ENCODE measurements at places on chromosomes 4 and X. TPM values are rescaled to one million over a fixed set of nuclear protein-coding genes. Genes with fewer than 3 reads are reported as not detected.
A peak's percentile ranks its signal among the peaks of the same experiment; 100 is the strongest.

DNA sequence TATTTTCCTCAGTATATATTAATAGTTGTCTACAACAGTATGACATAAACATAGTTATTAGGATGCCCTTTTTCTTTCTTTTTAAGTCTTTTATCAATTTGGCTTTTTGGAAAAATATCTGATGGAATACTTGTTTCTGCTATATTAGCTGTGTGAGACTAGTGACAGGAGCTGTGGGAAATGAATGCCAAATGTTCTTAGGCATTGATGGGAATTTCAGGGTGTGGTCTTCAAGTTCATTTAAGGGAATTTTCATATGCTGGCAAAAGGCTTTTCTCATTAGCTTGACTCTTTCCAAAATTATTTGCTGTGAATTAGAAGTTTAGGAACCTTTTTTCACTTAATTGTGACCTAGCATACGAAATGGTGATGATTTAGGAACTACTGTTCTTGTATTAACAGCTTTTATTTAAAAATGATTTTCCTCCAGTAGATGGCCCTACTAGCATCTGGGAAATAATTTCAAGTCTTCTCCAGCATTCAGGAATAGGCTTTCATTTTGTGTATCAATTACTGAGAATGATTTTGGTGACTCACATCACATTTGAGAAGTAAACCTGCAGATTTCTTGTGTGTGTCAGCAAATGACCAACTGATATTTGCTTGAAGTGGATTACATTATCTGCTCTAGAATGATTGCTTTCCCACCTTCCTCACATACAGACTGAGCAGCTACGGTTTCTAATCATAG, 70.9 kb downstream of the HTT start:
- peaks cover 36% of the 10 kb centered on the region for H3K36me3 ChIP-seq
- H3K27me3 ChIP-seq = no peaks in the 10 kb centered on the region
- H3K27ac ChIP-seq = no peak overlapping the region
- no peak for DNase-seq

- no peak for DNase-seq
- H3K36me3 ChIP-seq = no peaks in the 10 kb centered on the region
- H3K27ac ChIP-seq = no peak overlapping the region
- peaks cover 8% of the 10 kb centered on the region for H3K4me1 ChIP-seq
These were observed 32.0 kb upstream of the ANXA5 start for GRCh38 chr4:121728798-121729226.

TRIM60 gene
- not detected for total RNA-seq

DNA sequence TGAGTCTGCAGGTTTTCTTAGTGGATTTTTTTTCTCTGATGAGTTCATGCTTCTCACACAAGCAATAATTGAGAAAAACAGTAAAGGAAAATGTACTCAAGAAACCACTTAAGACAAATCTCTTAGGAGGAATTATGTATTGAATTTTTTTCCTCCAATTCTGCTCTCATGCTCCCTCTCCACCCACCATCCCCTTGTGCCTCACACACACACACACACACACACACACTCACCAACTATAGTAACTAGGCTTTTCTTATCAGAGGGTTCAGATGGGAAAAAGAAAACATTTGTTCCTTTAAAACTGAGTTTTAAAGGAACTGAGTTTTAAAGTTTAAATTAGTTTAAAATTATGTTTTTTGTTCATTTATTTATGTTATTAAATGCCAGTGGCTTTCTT, 47.0 kb upstream of the ANXA10 start:
- no peak overlapping the region for H3K4me3 ChIP-seq
- DNase-seq = no peak
- no peak overlapping the region for H3K27ac ChIP-seq
- no peaks in the 10 kb centered on the region for H3K27me3 ChIP-seq
- H3K36me3 ChIP-seq = no peaks in the 10 kb centered on the region

- H3K36me3 ChIP-seq = no peaks in the 10 kb centered on the region
- no peak for DNase-seq
- no peak overlapping the region for H3K27ac ChIP-seq
- H3K4me1 ChIP-seq = no peaks in the 10 kb centered on the region
These were observed 94.9 kb upstream of the WDR17 start for GRCh38 chr4:175970724-175971123.

KCNE5 gene
- total RNA-seq = 0.24 TPM

GRCh38 chr4:180532691-180533090, 1710.5 kb upstream of the TENM3 start:
- DNase-seq = no peak
- no peaks in the 10 kb centered on the region for H3K36me3 ChIP-seq
- no peaks in the 10 kb centered on the region for H3K4me1 ChIP-seq
- H3K27me3 ChIP-seq = no peaks in the 10 kb centered on the region
- no peak overlapping the region for H3K27ac ChIP-seq

GAB1 gene
- total RNA-seq = 0.34 TPM

GATA1 gene
- total RNA-seq = not detected

DNA sequence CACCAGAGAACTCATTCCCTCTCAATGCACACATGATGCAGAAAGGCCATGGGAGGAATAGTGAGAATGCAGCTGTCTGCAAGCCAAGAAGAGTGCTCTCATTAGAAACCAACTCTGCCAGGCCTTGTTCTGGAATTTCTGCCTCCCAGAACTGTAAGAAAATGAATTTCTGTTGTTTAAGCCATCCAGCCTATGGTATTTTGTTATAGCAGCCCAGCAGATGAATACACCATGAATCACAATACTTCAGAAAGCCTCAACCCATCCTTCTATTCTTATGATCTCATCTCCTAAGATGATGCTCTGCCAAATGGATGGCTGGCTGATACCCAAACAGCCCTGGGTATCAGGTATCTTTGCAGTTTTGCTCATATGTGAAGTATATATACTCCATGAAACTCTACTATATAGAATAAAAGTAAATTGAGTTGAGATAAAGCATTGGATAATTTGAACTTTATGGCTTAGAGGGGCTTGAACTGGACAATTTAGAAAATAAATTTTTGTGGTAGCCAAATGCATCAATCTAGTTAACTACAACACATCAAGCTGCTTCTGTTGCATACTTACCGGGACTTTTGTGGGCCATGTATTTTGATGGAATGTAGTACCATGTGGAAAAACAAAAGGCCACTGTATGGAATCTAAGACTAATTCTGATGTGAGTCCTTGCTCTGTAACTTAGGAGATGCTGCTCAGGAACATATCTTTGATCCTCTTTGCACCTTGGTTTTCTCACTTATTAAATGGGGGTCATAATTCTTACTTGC, 245.9 kb downstream of the HS3ST1 start:
- no peak for DNase-seq
- H3K27me3 ChIP-seq = no peaks in the 10 kb centered on the region
- H3K36me3 ChIP-seq = no peaks in the 10 kb centered on the region

GRCh38 chr4:53647547-53647946, 56.3 kb upstream of the LNX1 start:
- no peaks in the 10 kb centered on the region for H3K4me1 ChIP-seq
- no peak overlapping the region for H3K4me3 ChIP-seq
- no peaks in the 10 kb centered on the region for H3K36me3 ChIP-seq
- no peak for DNase-seq
- no peak overlapping the region for H3K27ac ChIP-seq

- no peak for DNase-seq
- H3K4me1 ChIP-seq = no peaks in the 10 kb centered on the region
- no peaks in the 10 kb centered on the region for H3K36me3 ChIP-seq
- H3K27me3 ChIP-seq = peaks cover 10% of the 10 kb centered on the region
These were observed 235.3 kb downstream of the TENM3 start for GRCh38 chr4:182478475-182478874.

GRCh38 chr4:175656649-175657048, 155.4 kb downstream of the GPM6A start:
- H3K36me3 ChIP-seq = no peaks in the 10 kb centered on the region
- no peak overlapping the region for H3K27ac ChIP-seq
- no peak overlapping the region for H3K4me3 ChIP-seq

PPEF2 gene
- not detected for total RNA-seq

GRCh38 chr4:47533689-47534347, 48.7 kb downstream of the ATP10D start:
- DNase-seq = peak; percentile 21
- peaks cover 10% of the 10 kb centered on the region for H3K36me3 ChIP-seq
- no peaks in the 10 kb centered on the region for H3K27me3 ChIP-seq
- no peak overlapping the region for H3K27ac ChIP-seq

SPANXB1 gene
- total RNA-seq = not detected

- DNase-seq = no peak
- H3K27ac ChIP-seq = no peak overlapping the region
- peaks cover 2% of the 10 kb centered on the region for H3K36me3 ChIP-seq
- no peaks in the 10 kb centered on the region for H3K4me1 ChIP-seq
- no peaks in the 10 kb centered on the region for H3K27me3 ChIP-seq
These were observed 130.0 kb upstream of the STX18 start for GRCh38 chr4:4671774-4672349.

DNA sequence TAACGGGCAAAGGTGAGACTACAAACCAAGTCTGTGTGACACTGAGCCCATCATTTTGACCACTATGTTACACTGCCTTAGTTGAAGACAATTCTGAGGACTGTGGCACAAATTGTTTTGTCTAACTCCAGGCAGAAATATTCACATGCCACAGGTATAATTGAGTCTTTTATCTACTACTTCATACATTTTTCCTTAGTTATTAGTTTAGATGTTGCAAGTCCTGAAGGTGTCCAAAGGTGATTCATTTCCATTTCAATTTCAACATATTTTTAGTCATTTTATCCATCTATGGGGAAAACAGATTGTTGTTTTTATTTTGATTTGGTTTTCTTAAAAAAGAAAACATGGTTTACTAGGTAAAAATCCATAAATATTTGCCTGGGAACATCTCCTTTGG, 341.7 kb upstream of the SMIM31 start:
- H3K27me3 ChIP-seq = no peaks in the 10 kb centered on the region
- H3K4me3 ChIP-seq = no peak overlapping the region
- no peak for DNase-seq
- no peaks in the 10 kb centered on the region for H3K36me3 ChIP-seq

GRCh38 chrX:70672326-70672725, 227.7 kb downstream of the DLG3 start:
- peaks cover 14% of the 10 kb centered on the region for H3K4me1 ChIP-seq
- H3K4me3 ChIP-seq = no peak overlapping the region
- DNase-seq = no peak
- no peaks in the 10 kb centered on the region for H3K27me3 ChIP-seq
- peak overlapping the region; percentile 13 for H3K27ac ChIP-seq

GRCh38 chr4:109921384-109921808, 8.7 kb downstream of the EGF start:
- no peak overlapping the region for H3K27ac ChIP-seq
- peaks cover 3% of the 10 kb centered on the region for H3K27me3 ChIP-seq
- no peak for DNase-seq
- H3K4me1 ChIP-seq = no peaks in the 10 kb centered on the region

GRCh38 chrX:138885886-138886285, 174.4 kb upstream of the FGF13 start:
- no peak overlapping the region for H3K4me3 ChIP-seq
- H3K4me1 ChIP-seq = no peaks in the 10 kb centered on the region
- H3K36me3 ChIP-seq = no peaks in the 10 kb centered on the region

HDX gene
- total RNA-seq = 1.1 TPM

- no peaks in the 10 kb centered on the region for H3K36me3 ChIP-seq
- no peak overlapping the region for H3K27ac ChIP-seq
- H3K4me1 ChIP-seq = no peaks in the 10 kb centered on the region
- H3K27me3 ChIP-seq = no peaks in the 10 kb centered on the region
- no peak for DNase-seq
These were observed 56.9 kb upstream of the INTU start for GRCh38 chr4:127575888-127576287.

RHOXF1 gene
- not detected for total RNA-seq

GRCh38 chrX:103440621-103441020, 64.3 kb downstream of the BEX3 start:
- no peaks in the 10 kb centered on the region for H3K4me1 ChIP-seq
- no peak overlapping the region for H3K4me3 ChIP-seq
- H3K27me3 ChIP-seq = no peaks in the 10 kb centered on the region
- no peak overlapping the region for H3K27ac ChIP-seq
- no peaks in the 10 kb centered on the region for H3K36me3 ChIP-seq

GRCh38 chr4:181637186-181638105, 605.8 kb upstream of the TENM3 start:
- no peaks in the 10 kb centered on the region for H3K4me1 ChIP-seq
- no peaks in the 10 kb centered on the region for H3K27me3 ChIP-seq
- no peak for DNase-seq
- H3K4me3 ChIP-seq = no peak overlapping the region

BEX1 gene
- 0.45 TPM for total RNA-seq

GRCh38 chrX:103584596-103584995, 719 bp upstream of the TCEAL4 start:
- no peak overlapping the region for H3K27ac ChIP-seq
- H3K27me3 ChIP-seq = peaks cover 1% of the 10 kb centered on the region
- DNase-seq = no peak
- H3K36me3 ChIP-seq = no peaks in the 10 kb centered on the region

ARMCX2 gene
- total RNA-seq = 9.7 TPM

- no peak overlapping the region for H3K27ac ChIP-seq
- H3K36me3 ChIP-seq = no peaks in the 10 kb centered on the region
- no peak overlapping the region for H3K4me3 ChIP-seq
- no peaks in the 10 kb centered on the region for H3K27me3 ChIP-seq
These were observed 200.6 kb downstream of the CHIC2 start for GRCh38 chr4:53863736-53864365.

DNA sequence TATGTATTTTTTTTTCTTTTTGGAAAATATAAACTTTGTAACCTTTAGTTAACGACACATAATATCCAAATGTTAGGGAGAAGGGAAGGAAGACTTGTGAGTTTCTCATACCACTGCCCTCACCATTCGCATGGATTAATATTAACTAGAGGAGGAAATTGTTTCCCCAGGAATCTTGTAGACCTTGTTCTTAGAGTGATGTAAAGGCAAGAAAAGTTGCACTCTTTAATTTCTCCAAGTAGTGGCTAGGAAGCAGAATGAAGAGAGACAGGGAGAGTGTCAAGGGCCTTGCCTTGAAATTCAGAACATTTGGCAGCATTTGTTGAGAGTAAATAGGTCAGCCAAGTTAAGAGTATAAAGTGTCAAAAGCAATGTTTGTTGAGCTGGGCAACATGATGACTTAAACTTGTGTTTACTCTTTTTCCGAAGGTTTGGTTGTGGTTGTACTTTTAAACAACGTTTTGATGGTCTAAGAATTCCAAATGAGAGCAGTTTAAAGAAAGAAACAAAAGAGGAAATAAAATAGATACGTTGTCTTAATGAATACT, 105.7 kb downstream of the TENM3 start:
- no peak overlapping the region for H3K27ac ChIP-seq
- DNase-seq = no peak
- H3K36me3 ChIP-seq = no peaks in the 10 kb centered on the region
- H3K4me3 ChIP-seq = no peak overlapping the region
- H3K4me1 ChIP-seq = no peaks in the 10 kb centered on the region

DNA sequence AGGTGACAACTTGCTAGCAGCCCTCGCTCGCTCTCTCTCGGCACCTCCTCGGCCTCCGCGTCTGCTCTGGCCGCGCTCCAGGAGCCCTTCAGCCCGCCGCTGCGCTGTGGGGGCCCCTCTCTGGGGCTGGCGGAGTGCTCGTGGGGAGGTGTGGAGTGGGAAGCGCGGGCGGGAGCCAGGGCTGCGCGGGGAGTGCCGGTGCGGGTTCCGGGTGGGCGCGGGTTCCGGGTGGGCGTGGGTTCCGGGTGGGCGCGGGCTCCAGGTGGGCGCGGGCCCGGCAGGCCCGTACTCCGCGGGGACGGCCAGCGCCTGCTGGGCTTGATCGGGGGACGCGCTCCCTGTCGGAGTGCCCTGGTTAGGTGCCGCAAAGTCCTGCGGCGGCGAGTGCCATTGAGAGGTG, 384.3 kb downstream of the GPM6A start:
- no peak overlapping the region for H3K27ac ChIP-seq
- H3K27me3 ChIP-seq = no peaks in the 10 kb centered on the region
- no peak for DNase-seq
- H3K36me3 ChIP-seq = no peaks in the 10 kb centered on the region
- no peak overlapping the region for H3K4me3 ChIP-seq

Measured in activated CD4-positive, alpha-beta memory T cell treated with anti-CD3 and anti-CD28 coated beads for 36 hours (primary cell).